ENCODE measurements at places on chromosomes 3 and 15. TPM values are rescaled to one million over a fixed set of nuclear protein-coding genes. Genes with fewer than 3 reads are reported as not detected.

The ABHD14A gene
- total RNA-seq, result 8.9 TPM

The SLC22A13 gene
- total RNA-seq, result not detected

The GOLGA8J gene
- total RNA-seq, result not detected

The RTP3 gene
- total RNA-seq, result 0.37 TPM

The DNAH12 gene
- total RNA-seq, result not detected

DNA sequence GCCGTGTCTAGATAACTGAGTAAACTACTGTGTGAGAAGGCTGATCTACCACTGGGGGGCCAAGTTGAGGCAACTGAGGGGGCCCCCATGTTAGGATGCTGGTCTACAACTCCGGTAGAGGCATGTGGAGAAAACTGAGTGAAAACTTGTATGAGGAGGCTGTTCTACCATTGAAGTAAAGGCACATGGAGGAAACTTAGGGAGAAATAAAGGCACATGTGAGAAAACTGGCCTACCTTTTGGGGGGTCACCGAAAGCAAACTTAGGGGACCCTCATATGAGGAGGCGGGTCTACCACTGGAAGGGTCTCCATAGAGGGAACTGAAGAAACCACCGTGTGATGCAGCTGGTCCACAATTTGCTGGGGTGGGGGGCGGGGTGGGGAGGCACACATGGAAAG lies 155.2 kb downstream of the FBLN2 start:
- DNase-seq, result no peak

DNA sequence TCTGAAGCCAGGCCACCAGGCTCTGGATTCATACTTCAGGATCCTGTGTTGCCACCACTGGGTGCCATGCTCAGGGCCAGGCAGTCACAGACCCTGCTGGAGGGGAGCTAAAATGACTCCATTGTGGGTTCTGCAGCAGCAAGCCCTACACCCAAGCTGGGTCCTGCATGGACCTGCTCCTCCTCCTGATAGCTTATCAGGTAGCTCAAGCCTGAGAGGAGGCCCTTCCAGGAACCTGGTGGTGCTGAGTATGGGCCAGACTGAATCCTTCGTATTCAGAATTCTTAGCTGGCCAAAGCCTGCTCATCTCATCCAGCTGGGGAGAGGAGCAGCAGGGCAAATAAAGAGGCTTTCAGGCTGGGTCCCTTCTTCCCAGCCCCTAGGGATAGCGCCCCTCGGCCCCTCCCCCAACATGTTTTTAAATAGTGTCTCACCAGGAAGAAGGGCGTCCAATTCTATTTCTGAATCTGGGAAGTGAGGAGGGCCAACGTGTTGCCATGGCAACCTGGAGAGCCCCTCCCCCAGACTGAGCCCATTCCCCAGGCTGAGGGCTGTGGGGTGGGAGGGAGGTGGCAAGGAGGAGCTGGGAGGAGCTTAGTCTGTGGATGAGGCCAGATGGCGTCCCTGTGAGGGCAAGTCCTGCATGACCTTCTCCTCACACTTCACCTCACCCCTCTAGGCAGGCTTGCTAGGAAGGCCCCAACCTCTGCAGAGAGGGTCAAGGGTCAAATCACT lies 11.0 kb upstream of the CAMKV start:
- no peak for DNase-seq

GRCh38 chr3:194208709-194209108 lies 72.8 kb downstream of the HES1 start:
- no peak for DNase-seq

GRCh38 chr3:184180165-184180564 lies 5.5 kb downstream of the AP2M1 start:
- no peak for DNase-seq

DNA sequence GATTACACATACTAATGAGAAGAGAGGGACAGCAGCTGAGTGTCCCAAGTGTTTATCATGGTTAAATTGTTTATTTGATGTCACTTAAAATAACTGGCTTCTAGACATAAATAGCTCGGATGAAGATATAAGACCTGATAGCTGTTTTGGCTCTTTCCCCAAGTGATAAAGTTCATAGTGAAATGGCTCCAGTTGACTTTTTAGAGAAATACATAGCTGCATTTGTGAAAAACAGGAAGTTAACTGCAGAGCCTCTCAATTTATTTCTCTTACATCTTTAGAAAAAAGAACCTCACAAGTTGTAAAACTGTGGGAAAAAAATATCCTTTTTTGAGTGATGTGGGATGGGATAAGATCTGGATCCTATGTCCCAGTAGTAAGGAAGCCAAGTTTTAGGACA lies 332.9 kb upstream of the RASGRP1 start:
- DNase-seq, result no peak

DNA sequence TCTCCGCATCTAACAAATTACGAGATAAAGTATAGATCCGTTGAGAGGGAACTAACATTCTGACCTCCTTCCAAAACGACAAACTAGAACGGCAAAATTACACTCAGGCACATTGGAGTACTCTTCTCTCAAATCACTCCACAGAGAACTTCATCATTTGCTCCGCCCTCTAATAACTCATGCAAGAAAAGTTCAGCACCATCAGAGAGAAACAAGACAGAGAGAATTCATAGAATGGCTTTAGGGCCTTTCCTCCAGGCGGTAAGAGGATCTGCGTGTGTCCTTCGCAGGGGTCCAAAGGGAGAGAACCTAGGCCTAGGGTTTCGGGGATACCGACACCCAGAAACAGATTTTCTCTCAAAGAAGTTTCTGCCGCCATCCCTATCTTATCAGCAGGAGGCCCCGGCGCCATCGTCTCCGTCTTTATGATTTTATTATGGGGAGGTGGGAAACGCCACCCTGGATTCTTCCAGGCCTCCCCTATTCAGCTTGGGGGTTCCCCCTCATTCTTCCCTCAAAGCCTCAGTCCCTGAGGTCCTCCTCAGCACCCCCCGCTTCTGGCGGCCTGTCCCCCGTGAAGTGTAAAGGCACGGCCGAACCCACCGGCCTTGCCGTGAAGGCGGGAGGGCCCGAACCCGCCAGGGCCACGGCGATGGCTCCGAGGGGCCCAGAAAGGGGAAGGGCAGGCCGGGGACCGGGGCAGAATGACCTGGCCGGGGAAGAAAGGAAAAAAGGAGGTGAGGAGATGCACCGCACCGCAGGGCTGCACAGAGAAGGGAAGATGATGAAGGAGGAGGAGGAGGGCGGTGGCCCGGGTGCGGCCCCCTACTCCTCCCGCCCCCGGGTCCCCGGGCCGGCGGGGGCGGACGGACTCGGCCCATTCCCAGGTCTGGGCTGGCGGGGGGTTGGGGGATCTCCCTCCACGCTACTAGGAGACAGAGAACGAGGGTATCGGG lies 768 bp downstream of the UBXN7 start:
- DNase-seq, result peak; percentile 72

DNA sequence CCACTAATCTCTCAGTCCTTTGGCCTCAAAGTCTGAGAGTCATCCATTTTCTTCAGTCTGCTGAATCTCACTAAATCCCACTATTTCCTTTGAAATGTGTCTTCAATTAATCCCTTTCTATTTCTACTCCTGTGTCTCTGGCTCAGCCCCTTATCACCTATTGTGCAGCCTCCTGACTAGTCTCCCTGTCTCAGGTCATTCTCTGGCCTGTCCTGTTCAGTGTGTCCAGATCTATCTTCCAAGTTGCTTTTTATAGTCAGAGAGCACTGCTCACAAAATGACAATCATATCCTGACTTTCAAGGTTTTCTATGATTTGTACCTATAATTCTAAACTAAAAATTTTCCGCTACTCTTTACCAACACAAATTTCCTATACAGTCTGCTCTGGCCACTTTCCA lies 7.6 kb downstream of the ROPN1 start:
- DNase-seq, result no peak

DNA sequence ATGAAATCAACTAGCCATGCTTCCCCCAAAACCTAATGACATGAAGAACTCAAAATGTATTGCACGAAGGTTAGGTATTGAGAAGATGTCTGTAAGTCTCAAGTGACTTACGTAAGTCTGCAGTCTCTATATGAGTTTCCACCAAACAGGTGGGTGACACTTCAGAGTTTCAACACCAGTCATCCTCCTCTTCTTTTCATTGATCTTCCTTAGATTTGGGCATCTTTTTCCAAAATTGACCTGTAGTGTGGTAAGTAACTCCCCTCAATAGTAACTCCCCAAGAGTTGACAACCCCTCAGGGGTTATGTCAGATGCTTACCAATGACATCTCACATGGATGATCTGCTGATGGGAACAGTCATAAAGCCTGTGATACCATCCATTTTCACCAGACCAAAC lies 46.1 kb downstream of the GPR176 start:
- DNase-seq, result no peak

Measured in OCI-LY7 (cell line).